Skeletal muscle cell (primary cell): ENCODE measurements at places on chromosomes 2 and 18.
A peak's percentile ranks its signal among the peaks of the same experiment; 100 is the strongest.

DNA sequence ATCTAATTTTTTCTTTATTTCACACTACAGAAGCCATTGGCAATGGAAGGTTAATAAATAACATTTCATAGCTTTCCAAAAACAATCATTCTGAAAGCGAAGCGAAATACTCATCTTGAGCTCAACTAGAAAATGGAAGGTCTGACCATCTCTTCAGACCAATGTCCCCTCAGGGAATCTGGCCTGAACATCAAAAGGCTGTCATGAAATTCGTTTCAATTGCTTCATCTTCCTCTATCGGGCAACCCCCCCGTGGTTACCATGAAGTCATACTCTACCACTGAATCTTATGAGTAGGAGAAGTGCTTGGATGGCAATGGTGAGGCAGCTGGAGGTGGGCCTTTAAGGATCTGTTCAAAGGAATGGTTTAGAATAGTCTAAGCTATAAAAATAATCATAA, 22.9 kb upstream of the CYTIP start:
- DNase-seq = no peak

DNA sequence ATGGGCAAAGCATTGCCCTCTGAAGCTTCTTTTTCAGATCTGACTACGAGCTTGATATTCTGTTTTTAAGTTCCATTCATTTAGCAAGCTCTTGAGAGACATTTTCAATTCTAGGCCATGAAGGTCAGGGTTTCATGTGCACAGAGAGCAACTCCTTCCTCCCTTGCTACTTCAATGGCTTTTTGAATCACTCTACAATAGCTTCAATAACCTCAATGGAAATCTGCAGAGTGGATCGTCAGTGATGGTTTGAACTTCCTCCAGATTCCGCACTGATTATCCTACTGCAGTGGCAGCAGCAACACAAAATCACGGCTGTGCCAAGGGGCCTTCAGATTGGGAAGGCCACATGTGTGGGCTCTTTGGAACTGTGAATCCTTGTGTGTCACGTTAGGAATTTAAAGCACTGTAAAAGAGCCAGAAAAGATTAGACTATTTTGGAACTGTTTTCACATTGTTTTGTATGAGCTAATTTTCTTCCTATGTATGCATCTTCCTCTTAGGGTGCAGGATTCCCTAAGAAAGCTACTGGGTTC, 88.4 kb upstream of the MGAT4A start:
- no peak for DNase-seq

- DNase-seq = no peak
Measured at GRCh38 chr18:49464718-49465598, 4.5 kb upstream of the DYM start.

DNA sequence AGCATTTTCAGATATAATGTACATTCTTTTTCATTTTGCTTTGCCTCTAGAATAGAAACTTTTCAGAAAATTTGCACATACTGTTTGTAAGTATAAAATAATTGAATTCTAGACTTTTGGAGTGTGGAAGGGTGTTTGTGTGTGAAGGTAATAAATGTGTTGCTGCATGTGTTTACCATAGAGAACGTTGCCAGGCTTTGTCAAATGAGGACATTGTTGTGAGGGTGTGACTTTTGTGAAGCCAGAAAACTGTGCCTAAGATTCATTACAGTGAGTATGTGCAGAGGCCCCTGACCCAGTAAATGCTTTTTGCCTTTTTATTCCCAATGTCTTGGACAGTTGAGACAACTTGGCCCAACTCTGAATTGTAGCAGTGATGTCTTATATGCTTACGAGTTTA, 30.4 kb upstream of the EPB41L5 start:
- DNase-seq = no peak

- no peak for DNase-seq
Measured at GRCh38 chr2:50039445-50039844, 885.1 kb upstream of the FSHR start.

DNA sequence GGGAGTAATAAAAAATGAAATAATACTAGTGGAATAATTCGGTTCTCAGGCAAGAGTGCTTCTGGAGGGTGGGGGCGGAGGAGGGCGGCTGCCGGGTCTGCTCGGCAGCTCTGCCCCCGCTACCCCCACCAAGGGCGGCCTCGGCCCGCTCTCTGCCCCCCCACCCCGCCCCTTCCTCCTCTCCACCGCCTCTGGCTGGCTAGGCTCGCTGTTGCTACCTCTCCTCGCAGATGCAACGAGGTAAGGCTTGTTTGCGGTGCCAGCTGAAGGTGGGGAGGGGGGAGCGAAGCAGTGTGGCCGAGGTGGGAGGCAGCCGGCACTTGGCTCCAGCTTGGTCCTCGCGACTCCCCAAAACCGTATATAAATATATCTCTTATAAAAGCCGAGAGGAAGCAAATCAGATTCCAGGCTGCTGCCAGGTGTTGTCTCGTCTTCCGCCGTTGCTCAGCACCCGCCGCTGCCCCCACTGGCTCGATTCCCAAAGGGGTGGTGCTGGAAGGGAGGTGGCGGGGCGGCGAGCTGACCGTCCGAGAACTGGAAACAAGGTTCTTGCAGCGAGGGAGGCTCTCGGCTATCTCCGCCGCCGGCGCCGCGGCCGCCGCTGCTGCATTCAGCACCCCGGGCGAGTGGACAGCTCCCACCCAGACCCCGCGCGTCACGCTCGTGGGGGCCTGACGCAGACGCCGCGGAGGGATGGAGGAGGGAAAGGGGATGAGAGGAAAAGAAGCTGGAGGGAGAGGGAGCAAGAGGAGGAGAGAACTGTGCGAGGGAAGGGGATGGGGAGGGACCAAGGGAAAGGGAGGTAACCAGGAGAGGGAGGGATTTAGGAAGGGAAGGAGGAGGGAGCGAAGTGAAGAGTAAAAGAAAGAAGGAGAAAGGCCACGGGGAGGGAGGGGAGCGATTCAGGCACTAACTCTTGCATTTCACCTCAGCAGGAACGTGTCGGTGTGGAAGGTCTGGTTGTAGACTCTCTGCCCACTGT, at the start of gene MARCHF4:
Gene MARCHF4 (minus strand): TSS at position 763 of the 982 bp plus-strand sequence. CDS start 2,223 bp downstream, outside the sequence.
- DNase-seq = peak; percentile 67

DNA sequence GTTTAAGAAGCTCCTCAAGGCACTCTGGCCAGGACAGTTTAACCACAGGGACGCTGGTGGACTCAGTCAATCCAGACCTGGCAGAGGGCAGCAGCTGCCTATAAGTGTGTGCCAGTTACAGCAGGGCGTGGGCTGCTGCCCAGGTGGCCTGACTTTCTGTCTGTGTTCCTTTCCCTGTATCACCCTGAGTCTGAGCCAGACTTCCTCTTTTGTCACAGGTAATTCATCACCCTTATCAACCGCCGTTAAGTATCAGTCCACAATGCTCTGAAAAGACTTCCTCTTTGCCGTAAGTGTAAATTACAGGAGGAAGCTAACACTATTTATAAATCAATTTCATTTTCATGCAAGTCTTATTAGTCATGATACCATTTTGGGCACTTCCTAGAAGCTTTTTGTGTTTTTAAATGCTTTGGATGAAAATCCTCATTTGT, 7.0 kb downstream of the LPIN1 start:
- no peak for DNase-seq
